Stimulated activated CD4-positive, alpha-beta T cell treated with anti-CD3 and anti-CD28 coated beads, Interleukin-1b, Interleukin-23, amount 100 ng/mL, for 24 hours (primary cell): ENCODE measurements at places on chromosomes 6 and 20.

DNA sequence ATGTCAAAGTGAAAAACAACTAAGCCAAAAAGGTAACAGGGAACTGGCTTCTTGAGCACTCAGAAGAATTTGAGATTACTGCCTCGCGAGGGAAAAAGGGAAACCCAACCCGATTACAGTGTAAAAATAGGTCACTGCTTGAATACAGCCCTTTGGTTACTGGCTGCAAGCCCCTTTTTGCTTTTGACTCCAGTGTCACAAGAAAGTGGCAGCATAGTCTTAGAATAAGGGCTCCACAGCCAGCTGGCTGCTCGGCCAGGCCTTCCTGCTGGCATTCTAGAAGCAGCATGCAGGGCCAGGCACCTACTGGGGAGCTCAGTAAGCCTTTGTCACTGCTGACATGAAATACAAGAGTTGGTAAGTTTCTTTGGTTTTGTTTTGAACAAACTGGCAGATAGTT is 83.0 kb downstream of the ZHX3 start:
- DNase-seq: no peak

GRCh38 chr20:38658879-38659596 is 57.4 kb downstream of the ARHGAP40 start:
- DNase-seq: no peak

DNA sequence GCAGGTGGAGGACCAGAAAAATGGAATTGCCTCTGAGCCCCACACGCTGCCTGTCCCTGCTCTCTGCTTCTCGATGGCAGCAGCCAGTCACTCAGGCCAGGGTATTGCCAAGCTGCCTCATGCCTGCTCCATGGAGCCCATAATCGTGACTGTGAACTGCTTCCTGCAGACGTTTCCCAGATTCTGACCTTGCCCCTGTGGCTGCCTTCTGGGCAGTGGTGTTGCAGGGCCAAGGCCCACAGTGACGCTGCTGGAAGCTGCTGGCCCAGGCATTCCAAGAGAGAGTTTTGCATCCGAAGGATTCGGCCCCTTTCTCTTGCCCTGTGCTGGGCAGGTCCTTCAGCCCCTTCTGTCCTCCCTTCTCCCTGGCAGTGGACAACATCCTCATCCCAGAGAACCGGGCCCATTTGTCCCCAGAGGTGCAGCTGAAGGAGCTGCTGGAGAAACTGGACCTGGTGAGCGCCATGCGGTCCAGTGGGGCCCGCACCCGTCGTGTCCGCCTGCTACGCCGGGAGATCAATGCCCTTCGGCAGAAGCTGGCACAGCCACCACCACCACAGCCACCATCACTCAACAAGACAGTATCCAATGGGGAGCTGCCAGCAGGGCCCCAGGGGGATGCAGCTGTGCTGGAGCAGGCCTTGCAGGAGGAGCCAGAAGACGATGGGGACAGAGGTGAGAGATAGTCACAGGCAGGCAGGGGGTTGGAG is 14.5 kb downstream of the BRPF3 start:
- DNase-seq: no peak

- no peak for DNase-seq
These were observed 611.7 kb downstream of the UTRN start for GRCh38 chr6:144896871-144897270.

- DNase-seq: no peak
These were observed 9.0 kb downstream of the FKBP1A start for GRCh38 chr20:1383623-1384404.

- DNase-seq: peak; percentile 39
These were observed 50.4 kb downstream of the HLA-DPB1 start for GRCh38 chr6:33126101-33126714.

DNA sequence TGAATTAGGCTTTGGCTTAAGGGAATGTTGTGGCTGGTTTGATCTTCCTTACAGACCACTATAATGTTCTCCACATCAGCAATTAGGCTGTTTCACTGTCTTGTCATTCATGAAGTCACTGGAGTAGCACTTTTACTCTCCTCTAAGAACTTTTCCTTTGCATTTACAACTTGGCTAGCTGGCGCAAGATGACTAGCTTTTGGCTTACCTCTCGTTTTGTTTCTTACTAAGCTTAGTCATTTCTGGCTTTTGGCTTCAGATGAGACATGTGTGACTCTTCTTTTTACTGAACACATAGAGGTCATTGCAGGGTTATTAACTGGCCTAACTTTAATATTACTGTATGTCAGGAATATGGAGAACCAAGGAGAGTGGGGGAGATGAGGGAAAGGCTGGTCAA is 143.2 kb downstream of the PTCHD4 start:
- no peak for DNase-seq

- DNase-seq: no peak
These were observed 7.3 kb upstream of the PXDC1 start for GRCh38 chr6:3758842-3759144.

GRCh38 chr6:109834131-109834530 is 143.0 kb downstream of the FIG4 start:
- no peak for DNase-seq

DNA sequence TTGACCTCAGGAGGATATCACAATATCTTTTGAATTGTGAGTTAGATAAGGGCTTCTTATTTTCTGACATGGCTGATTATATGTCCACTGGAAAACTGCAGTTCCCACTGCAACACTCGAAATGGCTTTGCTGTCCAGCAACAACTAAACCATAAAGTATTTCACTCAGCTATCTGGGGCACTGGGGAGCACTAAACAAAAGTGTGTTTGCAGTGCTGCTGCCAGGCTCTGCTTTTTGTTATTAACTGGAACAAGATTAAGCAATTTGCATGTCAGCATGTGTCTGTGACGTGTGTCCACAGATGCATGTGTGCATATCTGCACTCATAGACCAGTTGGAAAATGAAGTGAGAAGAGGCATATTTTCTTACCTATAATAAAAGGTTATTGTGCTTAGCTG is 107.8 kb upstream of the CCN2 start:
- DNase-seq: no peak

DNA sequence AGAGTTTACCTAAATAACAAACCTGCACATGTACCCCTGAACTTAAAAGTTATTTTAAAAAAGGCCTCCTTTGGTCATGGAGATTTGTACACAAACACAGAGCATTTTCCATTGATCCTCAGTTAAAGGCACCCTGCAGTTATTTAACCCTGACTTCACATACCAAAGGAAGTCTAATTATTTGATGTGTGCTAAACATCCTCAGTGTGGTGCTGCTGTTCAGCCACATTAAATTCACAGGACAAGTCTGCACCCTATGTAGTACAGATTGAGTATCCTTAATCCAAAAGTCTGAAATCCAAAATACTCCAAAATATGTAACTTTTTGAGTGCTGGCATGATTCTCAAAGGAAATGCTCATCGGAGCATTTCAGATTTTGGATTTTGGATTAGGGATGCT is 21.4 kb downstream of the KCNQ5 start:
- no peak for DNase-seq

DNA sequence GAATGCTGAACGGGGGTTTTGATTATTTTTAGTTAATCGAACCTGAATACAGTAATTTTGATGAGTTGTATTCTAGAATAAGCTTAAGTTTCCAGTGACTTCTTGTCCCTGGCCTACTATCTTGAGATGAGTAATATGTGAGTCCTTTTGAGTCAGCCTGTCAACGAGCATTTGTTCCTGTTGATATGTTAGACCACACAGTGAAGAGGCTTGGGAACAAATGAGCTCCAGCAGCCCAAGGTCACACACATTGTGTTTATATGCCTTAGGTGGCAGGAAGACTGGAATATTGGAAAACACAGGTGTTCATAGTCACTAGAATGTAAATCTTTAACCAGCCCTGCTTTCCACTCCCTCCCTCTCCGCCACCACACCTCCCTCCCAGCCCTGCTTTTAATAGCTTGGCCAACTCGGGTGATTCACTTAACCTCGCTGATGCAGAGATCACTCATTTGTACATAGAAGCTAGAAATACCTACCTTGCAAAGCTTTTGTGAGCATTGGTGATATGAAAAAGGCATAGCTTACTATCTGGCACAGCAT is 9.1 kb downstream of the SMPDL3A start:
- no peak for DNase-seq

DNA sequence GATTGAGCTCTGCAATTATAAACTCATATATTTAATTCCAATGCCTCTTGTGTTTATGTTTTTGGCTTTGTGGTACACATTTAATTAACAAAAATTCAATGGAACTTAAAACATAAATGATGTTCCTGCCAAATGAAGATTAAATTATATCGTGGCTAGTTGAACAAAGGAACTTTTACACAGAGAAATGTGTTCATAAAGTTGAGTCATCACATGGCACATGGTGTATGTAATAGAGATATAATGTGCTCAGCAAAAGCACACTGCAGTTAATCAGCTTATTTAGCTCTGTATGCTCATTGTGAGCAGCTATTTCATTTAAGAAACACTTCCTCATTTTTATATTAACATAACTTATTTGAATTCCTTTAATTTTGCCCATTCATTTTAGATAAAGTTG is 1295.6 kb upstream of the CITED2 start:
- DNase-seq: no peak

GRCh38 chr6:109344226-109344625 is 38.0 kb downstream of the CD164 start:
- no peak for DNase-seq

DNA sequence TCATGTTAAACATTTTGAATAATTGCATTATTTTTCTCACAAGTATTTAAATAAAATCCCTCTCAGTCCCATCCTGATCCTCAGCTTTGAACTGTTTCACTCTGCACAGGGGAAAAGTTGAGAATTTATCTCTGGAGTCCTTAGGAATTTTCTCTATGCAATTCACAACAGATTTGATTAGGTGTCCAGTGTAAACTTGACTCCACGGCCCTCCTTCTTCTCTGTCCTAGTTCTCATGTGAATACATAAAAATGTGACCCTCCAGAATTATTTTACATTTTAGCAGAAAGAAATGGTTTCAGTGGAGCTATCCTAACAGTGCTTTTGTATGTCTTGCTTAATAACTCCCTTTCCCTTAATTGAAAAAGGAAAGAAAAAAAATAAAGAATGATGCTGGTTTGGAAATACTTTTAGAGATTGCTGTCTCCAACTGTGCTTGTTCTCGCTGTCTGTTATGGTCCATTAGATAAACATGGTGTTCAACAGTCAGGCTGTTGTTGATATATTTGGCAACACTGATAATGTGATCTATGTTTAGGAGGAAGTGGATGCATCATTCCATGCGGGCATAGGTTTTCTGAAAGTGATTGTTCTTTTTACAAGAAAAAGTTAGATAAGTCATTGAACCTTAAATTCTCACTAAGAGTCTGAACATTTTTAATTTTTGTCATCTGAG is 599.4 kb upstream of the CITED2 start:
- no peak for DNase-seq

- DNase-seq: no peak
These were observed 17.5 kb downstream of the C20orf173 start for GRCh38 chr20:35511814-35512420.

GRCh38 chr6:150346346-150346745 is 22.5 kb upstream of the IYD start:
- DNase-seq: no peak

DNA sequence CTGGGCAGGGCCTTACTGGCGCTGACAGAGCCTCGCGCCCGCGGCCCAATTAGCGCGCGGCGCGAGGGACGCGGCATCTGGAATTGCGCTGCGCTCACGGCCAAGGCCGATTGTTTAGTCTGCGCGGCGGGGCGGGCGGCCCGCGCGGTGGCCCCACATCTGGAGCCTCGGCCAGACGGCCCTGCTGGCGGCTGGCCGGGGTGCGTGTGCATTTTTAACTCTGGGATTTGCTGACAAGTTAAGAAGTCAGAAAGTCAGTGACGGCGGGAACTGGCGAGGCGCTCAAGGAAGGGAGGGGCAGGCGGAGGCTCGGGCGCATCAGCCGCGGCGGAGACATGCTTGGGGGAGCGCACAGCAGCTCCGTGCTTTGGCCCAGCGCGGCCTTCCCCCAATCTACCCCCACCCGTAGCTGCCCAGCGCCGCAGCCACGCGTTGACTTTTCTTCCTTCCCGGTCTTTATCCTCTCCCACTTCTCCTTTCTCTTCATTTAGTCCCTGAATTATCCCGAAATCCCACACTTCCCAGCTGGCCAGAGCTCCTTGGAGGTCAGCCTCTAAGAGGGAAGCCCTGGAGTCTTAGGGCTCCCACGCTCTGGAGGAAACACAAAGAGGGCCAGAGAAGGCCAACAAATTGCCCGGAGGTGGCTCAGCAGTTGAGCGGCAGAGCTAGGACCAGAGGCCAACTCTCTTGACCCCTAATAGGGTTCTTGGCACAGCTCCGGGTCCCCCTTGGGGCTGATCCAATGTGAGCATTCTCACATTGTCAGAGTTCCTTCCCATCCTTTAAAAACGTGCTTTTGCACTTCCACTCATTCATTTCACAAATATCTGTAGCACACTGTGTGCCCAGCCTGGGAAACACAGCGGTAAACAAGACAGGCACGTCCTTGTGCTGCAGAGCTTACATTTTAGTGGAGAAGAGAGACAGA is 40.8 kb upstream of the FOXP4 start:
- no peak for DNase-seq

- DNase-seq: no peak
These were observed 120.6 kb upstream of the TMEM181 start for GRCh38 chr6:158439255-158439654.

GRCh38 chr6:44043479-44044153 is 83.6 kb downstream of the MRPL14 start:
- DNase-seq: no peak

- no peak for DNase-seq
These were observed 88.3 kb upstream of the CCDC28A start for GRCh38 chr6:138685257-138685656.

DNA sequence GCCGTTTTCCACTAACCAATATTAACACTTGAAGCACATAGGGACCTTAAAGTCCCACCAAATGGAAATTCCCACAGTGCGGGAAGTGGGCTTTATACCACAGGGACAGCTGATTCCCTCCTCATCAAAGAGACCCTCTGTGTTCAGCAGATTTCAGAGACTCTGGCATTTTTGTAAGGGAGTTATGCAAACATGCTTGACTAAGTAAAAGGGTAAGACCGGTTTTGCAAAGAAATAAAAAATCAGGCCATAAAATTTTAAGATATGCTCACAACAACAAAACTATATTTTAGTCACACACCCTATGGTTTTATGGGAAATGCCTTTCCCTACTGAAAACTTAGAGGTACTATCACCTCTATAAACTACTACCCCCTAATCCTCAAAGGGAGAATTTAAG is 45.4 kb upstream of the SPTLC3 start:
- DNase-seq: no peak

GRCh38 chr6:21208796-21209186 is 384.8 kb upstream of the SOX4 start:
- DNase-seq: no peak
